ENCODE measurements at places on chromosomes 11 and 22.

GRCh38 chr11:128725630-128726319 lies 31.9 kb downstream of the FLI1 start:
- DNase-seq, result no peak

DNA sequence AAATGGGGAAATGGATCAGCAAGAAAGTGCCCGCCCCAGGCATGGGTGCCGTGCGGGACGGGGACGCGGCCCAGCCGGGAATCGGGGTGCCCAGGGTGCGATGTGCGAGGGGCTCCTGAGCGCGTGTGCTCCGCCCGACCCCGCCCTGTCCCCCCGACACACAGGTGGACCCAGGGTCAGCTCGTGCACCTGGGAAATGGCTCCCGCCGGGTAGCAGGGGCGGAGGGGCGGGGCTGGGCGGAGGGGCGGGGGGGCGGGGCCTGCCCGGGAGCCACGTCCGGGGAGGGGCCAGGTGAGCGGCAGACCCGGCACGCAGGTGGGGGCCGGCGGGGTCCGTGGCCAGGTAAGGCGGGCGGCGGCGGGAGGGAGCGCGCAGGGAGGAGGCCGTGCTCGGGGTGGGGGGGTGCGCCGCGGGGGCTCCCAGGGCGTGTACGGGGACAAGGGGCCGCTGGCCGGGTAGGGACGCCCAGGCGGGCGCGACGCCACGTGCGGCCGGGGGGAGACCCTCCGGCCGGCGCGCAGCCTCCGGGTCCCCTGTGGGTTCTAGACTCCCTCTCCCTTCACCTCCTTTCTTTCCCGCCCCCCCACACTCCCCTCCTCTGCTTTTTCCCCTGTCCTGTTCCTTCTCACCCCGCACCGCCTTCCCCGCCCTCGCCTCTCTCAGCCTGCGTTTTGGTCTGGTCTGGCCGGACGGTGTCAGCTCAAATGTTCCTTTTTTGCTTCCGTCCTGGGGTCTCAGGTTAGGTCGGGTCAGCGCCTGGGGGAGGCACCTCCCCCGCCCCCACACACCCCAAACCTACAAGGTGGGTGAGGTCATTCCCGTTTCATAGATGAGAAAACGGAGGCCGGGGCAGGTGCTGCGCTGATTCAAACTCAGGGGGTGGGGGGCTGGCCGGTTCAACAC lies at the start of gene ARHGAP8:
Gene ARHGAP8 (plus strand): TSS at position 291 of the 904 bp plus-strand sequence. CDS start 33,953 bp downstream, outside the sequence.
- no peak for DNase-seq

- no peak for DNase-seq
Observed at GRCh38 chr11:94656968-94657367, 89.8 kb downstream of the PIWIL4 start.

DNA sequence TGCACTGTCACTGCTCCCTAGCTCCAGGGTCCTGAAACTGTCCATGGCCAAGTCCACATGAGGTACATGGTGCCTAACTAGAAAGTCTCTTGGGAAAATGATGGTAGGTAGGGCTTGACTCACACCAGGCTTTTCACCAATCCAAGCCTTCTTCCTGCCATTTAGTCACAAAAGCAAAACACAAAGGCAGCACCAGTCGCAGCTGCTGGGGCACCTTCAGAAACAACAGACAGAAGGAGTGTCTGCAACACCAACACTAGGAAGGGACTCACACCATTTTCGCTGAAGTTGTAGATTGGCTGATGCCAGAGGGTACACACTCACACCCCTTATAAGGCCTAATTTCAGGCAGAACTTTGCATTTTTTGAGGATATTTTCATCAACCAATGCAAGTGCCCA lies 55.7 kb downstream of the SYTL2 start:
- peak; percentile 17 for DNase-seq

GRCh38 chr11:79440571-79441460 lies at the start of gene TENM4:
TENM4 (minus strand) TSS chr11:79441030; CDS start chr11:79069944, 371,086 bp downstream.
- DNase-seq, result peak; percentile 89

DNA sequence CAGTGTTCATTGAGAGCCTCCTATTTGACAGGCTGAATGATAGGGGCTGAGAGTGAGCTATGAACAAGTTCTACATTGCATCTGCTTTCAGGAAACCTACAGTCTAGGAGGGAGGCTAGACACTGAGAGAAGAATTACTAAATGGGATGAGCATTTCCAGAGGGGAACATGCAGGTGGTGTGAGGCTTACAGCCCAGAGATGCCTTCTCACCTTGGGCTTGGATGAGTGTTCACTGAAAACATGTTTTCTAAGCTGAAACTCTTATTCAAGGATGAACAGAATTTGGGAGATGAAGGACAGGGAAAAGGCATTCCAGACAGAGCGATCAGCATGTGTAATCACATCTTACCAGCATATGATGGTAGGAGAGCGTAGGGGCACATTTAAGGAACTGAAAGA lies 177.5 kb upstream of the E2F8 start:
- no peak for DNase-seq

DNA sequence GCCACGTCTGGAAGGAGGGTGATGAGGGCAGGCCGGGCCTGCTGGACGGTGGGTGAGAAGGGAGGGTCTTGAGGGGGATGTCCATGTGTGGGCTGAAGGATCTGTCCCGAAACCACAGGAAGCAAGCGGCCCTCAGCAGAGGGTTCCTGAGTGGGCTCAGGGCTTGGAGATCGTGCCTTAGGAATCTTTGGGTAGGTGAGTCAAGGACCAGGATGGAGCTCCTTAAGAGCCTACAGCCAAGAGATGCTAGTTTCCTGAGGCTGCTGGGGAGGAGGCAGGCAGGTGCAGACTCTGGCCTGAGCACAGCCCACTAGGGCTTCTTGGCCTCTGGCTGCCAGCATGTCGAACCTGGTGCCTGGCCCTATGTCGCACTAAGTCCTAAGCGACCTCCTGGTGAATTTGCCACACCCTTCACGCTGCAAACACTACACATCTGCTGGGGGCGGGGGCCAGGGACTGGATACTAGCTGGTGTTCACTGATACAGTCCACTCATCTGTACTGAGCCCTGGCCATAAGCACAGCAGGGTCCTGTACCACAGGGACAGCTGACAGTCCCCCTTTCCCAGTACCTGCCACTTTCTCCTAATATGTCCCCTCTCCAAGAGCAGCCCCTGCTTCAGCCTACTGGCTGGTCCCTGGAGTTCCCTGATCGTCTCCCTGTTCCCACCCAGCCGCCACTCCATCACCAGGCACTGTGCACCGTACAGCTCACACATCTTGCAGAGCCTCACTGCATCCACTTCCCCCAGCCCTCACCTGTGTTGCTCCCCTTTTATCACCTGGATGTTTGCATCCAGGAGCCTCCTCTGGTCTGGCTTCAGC lies 19.5 kb downstream of the GNAZ start:
- no peak for DNase-seq

DNA sequence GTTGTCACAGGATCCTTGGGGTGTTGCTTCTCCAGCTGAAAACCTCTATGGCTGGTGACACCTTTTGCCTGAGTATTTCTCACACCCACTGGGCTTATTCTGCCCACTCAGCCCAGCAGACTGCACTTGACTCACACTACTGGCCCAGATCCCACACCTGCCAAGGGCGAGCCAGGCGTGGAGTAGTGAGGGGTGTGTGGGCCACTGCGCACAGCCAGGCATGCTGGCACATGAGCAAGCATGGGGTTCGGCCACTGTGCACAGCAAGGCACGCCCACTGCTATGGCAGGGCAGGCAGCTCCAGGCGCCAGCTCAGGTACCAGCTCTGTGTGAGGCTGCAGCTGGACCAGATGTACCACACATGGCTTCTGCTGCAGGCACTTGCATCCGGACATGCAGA lies 116.5 kb upstream of the MTNR1B start:
- peak; percentile 9 for DNase-seq

DNA sequence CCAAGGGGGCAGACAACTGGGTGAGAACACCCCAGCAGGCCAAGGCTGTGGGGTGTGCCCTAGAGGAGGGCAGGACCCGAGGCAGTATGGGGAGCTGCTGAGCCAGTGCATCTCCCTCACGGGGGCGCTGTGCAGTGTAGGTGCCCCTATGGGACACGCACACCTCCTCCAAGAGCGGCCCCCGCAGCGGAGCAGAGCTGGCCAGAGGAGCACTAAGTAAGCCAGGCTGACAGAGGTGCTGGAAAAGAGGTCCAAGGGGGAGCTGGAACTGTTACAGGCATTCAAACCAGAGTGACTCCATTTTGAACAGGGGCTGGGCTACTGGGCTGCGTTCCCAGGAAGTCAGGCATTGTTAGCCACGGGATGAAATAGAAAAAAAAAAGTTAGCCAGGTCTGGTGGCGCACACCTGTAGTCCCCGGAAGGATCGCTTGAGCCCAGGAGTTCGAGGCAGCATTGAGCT lies 41.8 kb downstream of the TST start:
- DNase-seq, result no peak

DNA sequence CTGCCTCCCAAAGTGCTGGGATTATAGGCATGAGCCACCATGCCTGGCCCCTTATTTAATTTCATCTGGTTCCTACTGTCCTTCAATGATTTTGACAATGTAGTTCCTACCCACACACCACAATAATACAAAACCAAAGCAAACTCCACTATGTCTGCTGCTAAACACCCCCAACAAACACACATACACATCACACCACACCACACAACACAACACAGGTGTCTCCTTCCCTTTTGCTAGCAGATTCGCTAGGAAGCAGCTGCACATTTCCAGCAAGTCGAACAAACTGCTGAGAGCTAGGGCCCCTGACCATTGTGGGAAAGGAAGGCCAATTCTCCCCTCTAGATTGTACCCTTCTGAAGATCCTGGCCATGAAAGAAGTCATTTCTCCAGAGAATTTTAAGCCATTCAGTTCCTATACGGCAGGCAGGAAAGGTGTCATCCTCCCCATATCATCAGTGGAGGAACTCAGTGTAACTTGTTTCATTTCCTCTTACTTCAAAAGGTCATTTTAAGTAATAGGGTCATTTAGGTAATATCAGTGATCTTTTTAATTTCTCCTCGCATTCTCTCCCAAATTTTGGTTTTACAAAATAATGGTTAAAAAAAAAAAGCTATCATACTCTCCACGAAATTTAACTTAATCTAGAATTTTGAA lies 18.5 kb downstream of the NUMA1 start:
- no peak for DNase-seq

DNA sequence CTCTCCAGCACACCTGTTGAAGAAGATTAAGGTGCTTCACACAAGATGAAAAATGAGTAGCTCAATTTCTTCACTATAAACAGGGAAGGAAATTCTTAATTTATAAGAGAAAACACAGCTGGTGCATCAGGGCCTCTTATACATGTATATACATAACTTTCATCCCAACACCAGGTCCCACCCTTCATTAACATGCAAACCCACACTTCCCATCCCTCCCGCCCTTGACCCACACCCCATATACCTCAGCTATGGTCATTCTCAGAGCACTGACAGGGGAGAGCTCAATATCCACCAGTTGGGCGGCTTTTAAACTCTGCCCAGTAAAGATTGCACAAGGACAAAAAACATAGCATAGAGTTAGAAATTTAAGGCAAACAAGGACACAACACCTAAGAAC lies 85.8 kb downstream of the ATG16L2 start:
- no peak for DNase-seq

- peak; percentile 78 for DNase-seq
Observed at GRCh38 chr11:74493791-74494630, 487 bp upstream of the LIPT2 start.

DNA sequence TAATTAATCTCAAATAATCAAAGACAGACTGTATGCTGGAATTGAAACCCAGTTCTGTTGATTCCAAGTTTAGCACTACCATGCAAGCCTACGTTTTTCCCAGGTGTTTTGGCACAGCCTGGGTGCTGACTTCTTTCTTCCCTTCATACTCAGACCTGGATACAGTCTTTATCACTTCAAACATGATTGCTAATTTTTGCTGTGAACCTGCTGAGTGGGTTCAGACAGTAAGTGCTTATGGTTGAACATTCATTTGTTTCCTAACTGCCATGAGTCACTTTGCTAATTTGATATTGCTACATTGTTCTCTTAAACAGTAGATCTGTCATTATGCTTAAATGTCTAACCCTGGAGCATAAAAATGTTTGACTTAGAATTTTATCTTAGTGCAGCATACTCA lies 12.2 kb downstream of the PAAF1 start:
- peak; percentile 13 for DNase-seq

GRCh38 chr11:40882301-40882700 lies 577.2 kb downstream of the LRRC4C start:
- no peak for DNase-seq

GRCh38 chr11:70333261-70333660 lies 62.8 kb downstream of the PPFIA1 start:
- no peak for DNase-seq

GRCh38 chr22:48492366-48493320 lies 1335.0 kb downstream of the BRD1 start:
- DNase-seq, result peak; percentile 54

- no peak for DNase-seq
Observed at GRCh38 chr22:37334859-37335805, 52.8 kb downstream of the CYTH4 start.

- no peak for DNase-seq
Observed at GRCh38 chr11:113979431-113979830, 4.5 kb downstream of the HTR3A start.

- no peak for DNase-seq
Observed at GRCh38 chr11:35905646-35906276, 38.1 kb upstream of the LDLRAD3 start.

- no peak for DNase-seq
Observed at GRCh38 chr22:21688706-21689381, 23.0 kb downstream of the PPIL2 start.

GRCh38 chr22:35522225-35523149 lies 18.1 kb upstream of the RASD2 start:
- no peak for DNase-seq

GRCh38 chr11:110473706-110474105 lies 44.0 kb downstream of the FDX1 start:
- DNase-seq, result no peak

GRCh38 chr11:95434489-95435057 lies 203.6 kb upstream of the SESN3 start:
- no peak for DNase-seq

DNA sequence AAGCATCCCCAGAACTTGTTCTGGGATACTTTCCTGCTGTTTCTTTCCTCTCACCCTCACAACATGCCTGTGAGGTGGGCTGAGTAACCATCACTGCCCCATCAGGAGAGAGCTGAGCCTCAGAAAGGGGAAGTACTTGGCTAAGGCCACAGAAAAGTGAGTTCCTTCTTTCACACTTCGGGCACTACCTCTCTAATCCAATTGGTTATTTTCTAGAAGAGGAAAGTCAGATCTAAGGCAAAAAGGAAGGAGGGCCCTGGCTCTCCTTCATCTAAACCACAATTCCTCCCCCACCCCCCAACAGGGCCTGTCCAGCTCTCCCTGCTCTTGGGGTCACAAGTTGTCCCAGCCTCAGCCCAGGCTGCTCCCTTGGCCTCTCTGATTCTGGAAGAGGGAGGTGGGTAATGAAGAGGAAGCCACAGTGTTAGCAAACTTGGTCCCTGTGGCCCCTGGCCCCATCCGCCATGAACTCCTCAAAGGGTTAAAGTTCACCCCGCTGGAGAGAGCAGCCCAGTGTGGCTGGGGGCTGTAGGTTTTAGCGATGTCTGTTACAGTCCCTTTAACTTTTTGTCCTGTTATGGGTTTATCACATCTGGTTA lies 34.0 kb downstream of the SLC22A12 start:
- DNase-seq, result no peak

- DNase-seq, result no peak
Observed at GRCh38 chr22:40422558-40423309, 52.3 kb downstream of the SGSM3 start.

GRCh38 chr11:35968386-35969088 lies 24.7 kb downstream of the LDLRAD3 start:
- DNase-seq, result no peak
